Gastroesophageal sphincter (tissue), 4 donors: ENCODE measurements at places on chromosomes 7 and 10. TPM values are rescaled to one million over a fixed set of nuclear protein-coding genes. Genes with fewer than 3 reads are reported as not detected.

DNA sequence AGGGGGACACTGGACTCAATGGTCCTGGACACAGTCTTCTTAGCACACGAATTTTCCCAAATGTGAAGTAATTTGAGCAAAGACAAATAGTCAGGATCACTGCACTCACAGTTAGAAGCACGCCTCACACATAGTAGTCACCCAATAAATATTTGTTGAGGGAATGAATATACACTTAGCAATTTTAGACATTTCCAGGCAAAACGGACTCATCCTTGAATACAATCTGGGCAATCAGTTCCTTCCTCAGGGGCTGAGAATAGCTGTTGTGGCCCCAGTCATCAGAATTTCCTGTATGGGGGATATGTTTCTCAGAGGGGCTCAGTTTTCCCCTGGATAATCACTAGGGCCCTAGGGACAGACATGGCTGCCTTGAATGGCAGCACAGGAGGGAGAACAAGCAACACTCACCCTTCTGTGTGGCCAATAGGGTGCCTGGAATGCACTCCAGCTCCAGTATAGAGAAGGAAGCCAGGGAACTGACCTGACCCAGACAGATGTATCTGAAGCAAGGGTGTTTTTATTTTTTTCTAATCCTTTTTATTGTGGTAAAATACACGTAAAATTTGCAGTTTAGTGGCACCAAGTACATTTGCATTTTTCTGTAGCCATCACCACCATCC is 282.7 kb upstream of the ZNF32 start:
- ATAC-seq, result no peak

- ATAC-seq, result no peak
Measured at GRCh38 chr10:68073631-68074030, 1.5 kb downstream of the HERC4 start.

- ATAC-seq, result no peak
Measured at GRCh38 chr10:78685466-78686103, 383.2 kb upstream of the ZMIZ1 start.

DNA sequence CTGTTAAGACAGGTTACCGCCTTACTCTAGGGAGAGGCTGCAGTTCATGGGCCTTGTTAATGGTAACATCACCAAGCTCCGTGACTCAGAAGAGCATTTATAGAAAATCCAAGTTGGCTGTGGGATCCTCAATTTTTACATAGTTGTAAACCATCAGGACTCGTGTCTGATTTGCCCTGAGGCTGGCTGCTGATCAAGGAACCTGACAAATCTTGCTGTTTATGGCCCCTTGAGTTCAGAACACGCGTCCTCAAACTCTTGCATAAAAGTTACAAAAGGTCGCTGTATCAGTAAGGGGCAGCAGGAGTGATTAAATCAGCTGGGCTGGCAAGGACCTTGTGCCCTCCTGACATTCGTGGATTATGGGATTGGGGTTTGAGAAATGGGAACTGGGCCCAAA is 4.6 kb downstream of the SLC13A4 start:
- no peak for ATAC-seq

DNA sequence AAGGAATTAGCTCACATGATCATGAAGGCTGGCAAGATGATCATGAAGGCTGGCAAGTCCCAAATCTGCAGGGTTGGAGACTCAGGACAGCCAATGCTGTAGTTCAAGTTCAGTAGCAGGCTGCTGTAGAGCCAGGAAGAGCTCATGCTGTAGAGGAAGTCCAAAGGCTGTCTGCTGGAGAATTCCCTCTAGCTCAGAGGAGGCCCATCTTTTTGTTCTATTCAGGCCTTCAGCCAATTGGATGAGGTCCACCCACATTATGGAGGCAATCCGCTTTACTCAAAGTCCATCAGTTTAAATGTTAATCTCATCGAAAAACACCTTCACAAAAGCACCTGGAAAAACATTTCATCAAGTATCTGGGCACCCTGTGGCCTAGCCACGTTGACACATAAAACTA is 24.8 kb upstream of the FAM171A1 start:
- ATAC-seq, result no peak

Gene MGAM2
- total RNA-seq, result 0.54 TPM

Gene WIPF3
- 3.7 TPM for total RNA-seq

Gene RGS10
- total RNA-seq, result 48.5 TPM

Gene A1CF
- not detected for total RNA-seq
